IPS DF 6.9 (cell line): ENCODE measurements at places on chromosomes 2 and 18.

DNA sequence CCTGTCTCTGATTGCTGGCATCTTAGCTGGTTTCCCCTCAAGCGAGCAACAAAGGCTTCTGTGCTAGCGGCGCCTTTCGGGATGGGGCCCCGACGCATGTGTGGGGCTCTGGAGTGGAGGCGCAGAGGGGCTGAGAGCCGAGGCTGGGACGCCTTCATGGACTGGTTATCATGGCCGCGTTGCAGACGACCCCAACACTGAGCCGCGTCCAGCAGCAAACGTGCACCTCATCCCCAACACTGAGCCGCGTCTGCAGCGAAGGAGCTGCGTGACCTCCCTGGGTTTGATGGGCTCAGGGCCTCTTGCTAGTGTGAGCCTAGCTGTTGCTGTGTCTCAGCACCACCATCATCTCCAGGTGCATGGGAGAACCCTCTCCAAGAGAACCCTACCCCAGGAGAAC lies 123.7 kb upstream of the CTDP1 start:
- no peak for DNase-seq

GRCh38 chr18:9849407-9850283 lies 36.1 kb upstream of the TXNDC2 start:
- no peak for DNase-seq

DNA sequence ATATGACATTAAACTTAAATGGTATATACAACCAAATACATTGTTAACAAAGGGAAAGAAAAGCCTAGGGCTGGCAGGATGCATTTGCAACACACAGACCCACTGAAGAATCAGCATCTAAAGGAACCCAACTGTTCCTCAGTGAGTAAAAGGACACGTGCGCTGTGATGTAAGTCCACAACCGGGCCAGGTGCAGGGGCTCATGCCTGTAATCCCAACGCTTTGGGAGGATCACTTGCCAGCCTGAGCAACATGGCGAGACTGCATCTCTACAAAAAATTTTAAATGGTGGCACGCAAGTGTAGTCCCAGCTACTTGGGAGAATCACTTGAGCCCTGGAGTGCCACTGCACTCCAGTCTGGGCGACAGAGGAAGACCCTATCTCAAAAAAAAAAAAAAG lies 3.9 kb downstream of the DTNB start:
- no peak for DNase-seq

DNA sequence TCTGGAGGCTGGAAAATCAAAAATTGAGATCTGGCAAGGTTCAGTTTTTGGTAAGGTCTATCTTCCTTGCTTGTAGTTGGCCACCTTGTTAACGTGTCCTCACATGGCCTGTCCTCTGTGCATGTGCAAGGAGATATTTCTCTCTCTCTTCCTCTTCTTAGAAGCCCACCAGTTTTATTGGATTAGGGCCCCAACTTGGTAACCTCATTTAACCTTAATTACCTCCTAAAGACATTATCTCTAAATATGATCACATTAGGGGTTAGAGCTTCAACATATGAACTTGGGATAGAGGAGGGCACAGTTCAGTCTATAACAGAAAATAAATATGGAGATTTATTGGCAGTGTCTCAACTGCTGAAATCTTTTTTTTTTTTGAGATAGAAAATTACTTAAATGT lies 19.6 kb upstream of the RND3 start:
- DNase-seq, result no peak

DNA sequence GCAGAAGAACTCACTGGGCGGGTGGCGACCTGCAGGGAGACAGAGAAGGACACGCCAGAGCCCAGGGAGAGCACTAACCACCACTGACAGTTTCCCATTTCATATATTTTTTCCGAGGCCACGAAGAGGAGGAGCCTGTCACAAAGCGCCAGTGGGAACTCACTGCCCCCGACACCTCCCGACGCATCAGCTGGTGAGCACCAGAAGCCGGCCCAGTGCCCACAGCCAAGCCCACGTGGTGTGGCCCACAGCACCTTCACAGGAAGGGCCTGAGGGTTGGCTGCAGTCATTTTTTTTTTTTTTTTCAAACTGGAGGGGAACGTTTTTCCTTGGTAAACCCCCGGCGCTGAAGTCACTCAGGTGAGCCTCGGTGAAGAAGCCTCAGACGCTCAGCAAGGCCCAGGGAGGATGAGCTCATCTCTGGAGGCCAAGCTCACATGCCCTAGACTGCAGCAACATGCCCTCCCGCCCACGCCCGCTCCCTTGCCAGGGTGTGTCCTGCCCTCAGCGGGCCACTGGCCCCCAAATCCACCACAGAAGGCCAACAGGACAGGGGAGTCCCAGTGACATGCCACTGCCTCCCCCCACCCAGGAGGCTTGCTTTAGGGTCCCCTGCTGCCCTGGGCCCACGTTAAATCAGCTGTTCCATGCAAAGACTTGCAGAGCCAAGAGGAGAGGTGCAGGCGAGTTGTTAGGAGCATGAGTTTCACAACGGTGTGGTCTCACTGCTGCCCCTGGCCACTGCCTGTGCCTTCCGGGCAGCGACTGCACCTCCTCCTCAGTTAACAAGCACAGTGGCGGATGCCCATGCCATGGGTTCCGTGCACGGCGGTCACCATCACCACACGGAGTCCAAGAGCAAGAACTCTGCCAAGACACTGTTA lies 68.1 kb downstream of the PARD6G start:
- DNase-seq, result no peak

DNA sequence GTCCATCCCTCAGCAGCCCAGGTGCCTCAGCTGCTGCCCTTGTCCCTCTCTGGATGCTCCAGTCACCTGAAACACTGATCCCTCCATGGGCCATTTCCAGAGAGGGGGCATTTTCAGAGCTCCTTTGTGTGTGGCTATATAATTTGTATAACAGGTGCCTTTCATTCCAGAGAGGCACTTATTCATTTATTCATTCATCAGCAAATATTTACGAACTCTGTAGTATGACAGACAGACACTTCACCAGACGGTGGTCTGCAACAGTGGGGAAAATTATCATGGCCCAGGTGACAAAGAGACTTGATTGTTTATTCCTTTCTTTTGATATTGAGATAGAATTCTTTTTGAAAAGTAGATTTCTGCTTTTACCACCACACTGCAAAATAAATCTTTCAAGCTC lies 361.7 kb downstream of the TMEM182 start:
- no peak for DNase-seq

GRCh38 chr2:226411727-226412360 lies 387.8 kb downstream of the IRS1 start:
- no peak for DNase-seq

GRCh38 chr2:73022024-73022568 lies 49.4 kb downstream of the SFXN5 start:
- DNase-seq, result no peak

GRCh38 chr2:67399144-67399543 lies 2.0 kb downstream of the ETAA1 start:
- DNase-seq, result no peak

DNA sequence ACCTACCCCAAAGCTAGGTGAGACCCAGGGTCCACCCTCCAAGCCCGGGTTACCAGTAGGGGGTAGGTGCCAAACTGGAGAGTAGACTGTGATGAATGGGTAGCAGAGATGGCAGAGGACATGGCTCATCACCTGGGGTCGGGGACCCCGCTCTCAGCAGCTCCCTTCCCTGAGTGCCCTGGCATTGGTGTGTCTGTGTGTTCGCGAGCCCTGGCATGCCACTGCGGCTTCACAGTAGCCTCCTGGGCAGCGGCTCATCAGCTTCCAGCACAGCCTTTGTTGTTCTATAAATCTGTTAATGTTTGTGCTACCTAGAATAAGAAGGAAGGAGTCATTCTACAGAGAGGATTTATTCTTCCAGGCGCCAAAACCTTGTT lies 62.6 kb upstream of the ALPP start:
- DNase-seq, result no peak
